ENCODE measurements at places on chromosomes 11 and 22.

- no peak for DNase-seq
These were observed 95.7 kb downstream of the CWC15 start for GRCh38 chr11:94877443-94878200.

GRCh38 chr11:8098361-8098760 is 17.4 kb downstream of the TUB start:
- DNase-seq, result no peak

DNA sequence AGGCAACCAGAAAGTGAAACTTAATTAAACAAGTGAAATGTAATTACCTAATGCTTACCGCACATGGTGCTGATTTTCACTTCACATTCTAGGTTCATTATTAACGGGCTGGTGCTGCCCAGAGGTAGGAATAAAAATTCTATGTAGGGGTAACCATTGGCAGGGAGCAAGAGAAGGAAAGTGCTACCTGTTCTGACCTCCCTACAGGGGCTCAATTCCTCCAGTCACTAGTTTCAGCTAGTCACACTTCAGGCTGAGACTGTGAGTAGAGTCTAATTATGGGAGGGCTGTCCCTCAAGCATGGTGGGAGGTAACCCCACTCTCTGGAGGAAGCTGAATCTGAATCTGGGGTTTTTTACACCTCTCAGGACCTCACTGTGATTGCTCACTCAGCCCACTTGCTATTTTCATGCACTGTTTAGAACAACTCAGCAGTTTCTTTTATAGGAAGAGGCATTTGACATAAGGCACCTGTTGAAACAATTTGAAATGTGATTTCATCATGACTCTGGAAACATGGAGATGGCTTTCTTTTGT is 75.4 kb downstream of the MAML2 start:
- no peak for DNase-seq

- DNase-seq, result no peak
These were observed 7.4 kb downstream of the KCNC1 start for GRCh38 chr11:17742019-17742418.

GRCh38 chr11:37451903-37452302 is 853.9 kb upstream of the RAG2 start:
- no peak for DNase-seq

Data from T-helper 1 cell (primary cell).